Retinal pigment epithelial cell (primary cell): ENCODE measurements at places on chromosomes 5 and 9.

DNA sequence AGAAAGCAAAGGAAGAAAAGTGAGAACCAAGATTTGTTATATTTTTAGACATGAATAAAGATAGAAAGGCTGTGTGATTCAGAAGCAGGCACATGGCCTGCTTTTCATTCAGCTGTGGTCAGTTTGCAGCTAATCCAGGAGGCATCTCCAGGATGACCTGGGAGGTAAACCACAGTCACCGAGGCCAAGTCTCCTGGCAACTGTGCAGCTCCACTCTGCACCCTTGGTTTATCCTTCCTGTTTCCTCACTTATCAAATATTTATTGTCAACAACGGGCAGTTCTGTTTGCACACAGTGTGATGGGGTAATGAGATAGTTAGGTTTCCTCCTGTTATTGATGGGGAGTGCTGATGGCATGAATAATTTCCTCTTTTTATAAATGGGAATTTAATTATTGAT lies 243.0 kb downstream of the PSAT1 start:
- peak; percentile 58 for DNase-seq

DNA sequence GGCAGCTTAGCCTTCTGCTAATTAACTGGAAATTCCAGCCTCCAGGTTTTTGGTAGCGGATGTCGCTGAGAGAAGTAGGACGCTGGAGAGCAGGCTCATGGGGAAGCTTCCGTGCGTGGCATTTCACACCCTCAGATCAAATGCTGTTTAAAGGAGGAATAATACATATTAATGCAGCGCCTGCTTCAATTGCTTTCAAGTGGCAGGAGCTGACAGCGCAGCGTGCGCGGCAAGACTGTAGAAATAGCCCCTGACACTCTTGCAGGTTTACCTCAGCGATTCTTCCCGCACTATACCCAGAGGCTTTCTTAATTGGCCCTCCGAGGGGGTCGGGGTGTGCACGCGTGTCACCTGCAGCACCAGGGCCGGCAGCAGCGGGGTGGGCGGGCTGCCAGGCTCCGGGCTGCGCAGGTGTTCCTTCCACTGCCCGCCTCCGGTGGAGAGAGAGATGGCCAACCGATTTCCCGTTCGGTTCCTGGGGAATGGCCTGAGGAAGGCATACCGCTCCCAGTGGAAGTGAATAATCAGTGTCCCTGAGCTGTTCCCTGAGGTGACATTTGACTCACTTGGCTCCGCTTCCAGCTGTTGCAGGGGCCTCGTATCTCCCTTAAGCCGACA lies 427.9 kb downstream of the KCTD16 start:
- no peak for DNase-seq

DNA sequence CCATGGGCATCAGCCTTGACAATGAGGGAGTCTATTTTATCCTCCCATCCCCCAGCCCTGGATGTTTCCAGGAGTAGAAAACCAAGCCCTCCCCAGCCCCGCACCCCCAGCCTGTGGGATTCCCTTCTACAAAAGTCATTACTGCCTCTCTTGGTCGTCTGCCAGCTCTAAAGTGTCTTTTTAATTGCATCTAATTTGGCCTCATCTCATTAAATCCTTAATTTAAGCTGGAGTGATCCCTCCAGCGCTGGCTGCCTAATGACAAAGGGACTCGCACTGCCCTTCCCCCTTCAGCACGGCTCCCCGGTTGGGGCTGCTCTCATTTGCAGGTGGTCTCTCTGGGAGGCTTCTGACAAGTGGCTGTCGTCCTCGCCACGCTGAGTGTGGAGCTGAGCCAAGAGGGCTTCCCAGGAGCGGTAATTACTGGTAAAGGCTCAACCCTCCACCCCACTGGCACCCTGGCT lies 107.9 kb upstream of the ALDH1B1 start:
- DNase-seq = no peak

- DNase-seq = no peak
Measured at GRCh38 chr5:68334553-68334886, 119.0 kb downstream of the PIK3R1 start.

- no peak for DNase-seq
Measured at GRCh38 chr5:112232667-112233066, 186.4 kb downstream of the EPB41L4A start.

DNA sequence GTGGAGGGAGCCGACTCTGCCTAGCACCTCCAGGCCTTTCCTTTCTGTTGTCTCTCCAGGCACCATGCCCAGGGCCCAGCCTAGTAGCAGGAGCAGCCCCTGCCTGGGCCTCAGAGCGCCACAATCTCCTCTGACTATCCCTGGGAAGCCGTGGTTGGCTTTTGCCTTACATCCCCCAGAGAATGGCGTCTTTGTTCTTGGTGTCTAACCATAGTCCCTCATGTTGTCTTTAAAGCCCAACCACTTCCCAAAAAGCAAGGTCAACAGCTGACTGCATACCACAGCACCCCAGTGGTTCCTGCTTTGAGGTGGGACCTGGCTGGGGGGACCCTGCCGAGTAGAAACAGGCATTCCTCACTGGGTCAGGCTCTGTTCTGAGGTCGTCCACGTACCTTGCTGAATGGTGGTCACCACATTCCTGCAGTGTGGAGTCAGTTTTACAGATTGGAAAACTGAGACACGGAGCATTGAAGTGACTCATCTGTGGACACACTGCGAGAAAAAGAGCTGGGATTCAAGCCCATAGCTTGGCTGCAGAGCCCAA lies 13.7 kb upstream of the CERCAM start:
- no peak for DNase-seq

- DNase-seq = no peak
Measured at GRCh38 chr9:75000835-75001234, 27.3 kb downstream of the CARNMT1 start.

GRCh38 chr5:67165526-67166459 lies 30.8 kb downstream of the CD180 start:
- peak; percentile 30 for DNase-seq

GRCh38 chr5:168796000-168796399 lies 216.8 kb upstream of the PANK3 start:
- DNase-seq = no peak

DNA sequence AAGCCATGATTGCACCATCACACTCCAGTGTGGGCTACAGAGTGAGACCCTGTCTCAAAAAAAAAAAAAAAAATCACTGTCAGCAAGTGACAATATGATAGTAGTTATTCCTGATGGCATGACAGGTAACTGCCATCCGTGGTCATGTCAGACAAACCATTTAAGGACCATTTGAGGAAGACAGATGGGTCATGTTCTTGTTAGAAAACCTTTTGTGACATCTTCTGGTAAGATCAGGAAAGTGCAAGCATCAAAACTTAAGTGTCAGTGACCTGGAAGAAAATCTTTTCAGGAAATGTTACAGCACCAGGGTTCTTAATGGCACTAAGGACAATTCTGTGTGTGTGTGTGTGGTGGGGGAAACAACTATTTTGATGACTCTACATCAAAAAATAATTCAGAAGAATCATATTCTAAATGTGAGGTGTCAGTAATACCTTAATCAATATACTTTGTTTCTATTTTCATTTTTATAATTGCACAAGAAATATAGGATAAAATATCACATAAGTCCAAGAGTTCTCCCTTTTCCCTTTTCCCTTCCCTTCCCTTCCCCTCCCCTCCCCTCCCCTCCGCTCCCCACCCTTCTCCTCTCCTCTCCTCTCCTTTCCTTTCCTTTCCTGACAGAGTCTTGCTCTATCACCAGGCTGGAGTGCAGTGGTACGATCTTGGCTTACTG lies 17.8 kb downstream of the SLC38A9 start:
- no peak for DNase-seq

GRCh38 chr5:174550026-174550425 lies 174.4 kb upstream of the MSX2 start:
- DNase-seq = no peak

DNA sequence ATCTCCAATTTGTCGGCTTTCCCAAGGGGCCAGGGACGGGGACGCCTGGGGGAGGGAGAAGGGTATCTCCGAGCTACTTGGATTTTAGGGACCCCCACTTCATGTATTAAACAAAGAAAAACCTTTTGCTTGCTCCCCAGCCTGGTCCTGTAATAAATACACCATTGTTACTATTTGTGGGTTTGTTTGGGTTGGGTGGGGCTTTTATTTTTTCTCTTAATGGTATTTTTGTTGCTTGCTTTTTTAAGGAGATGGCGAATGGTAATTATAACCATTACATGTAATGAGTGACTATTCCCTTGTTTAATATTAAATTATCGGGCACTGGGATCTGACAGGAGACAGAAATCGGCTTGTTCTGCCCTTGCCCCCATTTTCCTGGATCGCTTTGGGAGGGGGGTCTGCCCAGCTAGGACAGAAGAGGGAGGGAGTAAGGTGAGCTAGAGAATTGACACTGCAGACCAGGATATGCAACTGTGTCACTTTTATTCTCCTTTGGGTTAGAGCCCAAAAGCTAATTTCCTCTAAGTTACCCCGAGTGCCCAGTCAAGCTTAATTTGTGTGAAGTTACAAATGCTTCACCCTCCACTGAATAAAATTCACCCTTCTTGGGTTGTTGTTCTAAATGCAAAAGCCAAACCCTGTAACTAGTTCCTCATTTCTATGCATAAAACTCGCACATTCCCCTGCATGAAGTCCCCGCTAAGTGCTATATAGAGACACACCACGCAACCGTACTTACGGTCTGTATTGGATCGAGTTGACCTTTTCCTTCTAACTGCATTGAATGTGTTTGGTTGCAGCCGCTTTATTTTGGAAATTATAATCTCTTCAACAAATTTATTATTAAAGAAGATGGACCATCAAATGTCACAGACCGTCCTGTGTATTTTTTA lies 1.6 kb upstream of the ZNF608 start:
- no peak for DNase-seq

DNA sequence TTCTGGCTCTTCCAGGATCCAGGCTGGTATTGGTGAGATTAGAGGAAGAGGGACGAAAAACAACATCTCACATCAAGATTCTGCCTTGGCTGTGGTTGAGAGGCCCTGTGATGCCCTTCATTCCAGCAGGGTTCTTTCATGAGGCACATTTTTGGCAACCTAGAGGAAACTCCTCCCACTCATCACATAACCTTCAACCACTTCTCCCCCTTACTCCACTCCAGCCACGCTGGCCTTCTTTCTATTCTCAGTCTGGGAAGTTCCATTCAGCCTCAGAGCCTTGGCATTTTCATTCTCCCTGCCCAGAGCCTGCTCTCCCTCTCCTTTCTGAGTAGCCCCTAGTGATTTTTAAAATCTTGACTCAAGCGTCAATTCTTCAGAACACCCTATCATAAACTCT lies 337.5 kb downstream of the ZSWIM6 start:
- DNase-seq = no peak

- DNase-seq = no peak
Measured at GRCh38 chr5:178194026-178194425, 6.9 kb upstream of the GMCL2 start.

DNA sequence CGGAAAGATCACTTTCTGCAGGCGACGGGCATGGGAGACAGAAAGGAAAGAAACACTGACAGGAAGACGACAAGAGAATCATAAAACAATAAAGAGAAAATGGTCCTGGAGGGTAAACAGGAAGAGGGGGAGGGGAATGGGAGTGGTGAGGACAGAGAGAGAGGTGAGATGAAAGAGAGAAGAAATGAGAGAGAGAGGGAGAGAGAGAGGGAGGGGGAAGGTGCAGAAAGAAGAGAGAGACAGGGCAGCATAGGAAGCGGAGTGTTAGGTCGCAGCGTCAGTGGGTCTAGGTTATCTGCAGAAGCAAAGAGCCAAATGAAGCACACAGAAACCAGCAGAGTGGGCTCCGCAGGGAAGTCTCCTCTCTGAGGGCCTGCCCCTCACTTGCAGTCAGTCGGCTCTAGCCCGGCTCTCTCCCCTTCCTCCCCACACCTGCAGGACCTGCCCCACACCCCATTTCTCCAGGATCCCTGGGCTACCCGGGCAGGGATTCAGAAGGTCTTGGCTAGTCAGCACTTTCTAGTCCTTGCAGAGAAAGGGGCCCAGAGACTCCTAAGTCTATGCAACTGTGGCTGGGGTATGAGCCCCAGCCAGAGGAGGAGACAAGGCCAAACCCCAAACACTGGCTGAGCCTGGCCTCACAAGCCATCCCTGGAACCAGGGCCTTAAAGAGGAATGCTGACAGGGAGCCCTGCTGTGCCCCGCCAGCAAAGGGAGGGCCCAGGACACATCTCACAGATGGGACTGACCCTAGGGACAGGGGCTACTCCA lies 29.7 kb upstream of the MEIKIN start:
- DNase-seq = no peak

- DNase-seq = no peak
Measured at GRCh38 chr5:139294374-139295165, 1.0 kb downstream of the MATR3 start.

GRCh38 chr5:75365740-75366139 lies 28.7 kb downstream of the HMGCR start:
- DNase-seq = no peak

GRCh38 chr5:74433255-74433895 lies 207.2 kb downstream of the ENC1 start:
- DNase-seq = no peak

- no peak for DNase-seq
Measured at GRCh38 chr9:107438211-107439031, 51.1 kb downstream of the KLF4 start.
